Effector CD8-positive, alpha-beta T cell (primary cell): ENCODE measurements at places on chromosomes 6 and 20.

- DNase-seq: no peak
Measured at GRCh38 chr20:5630071-5630470, 120.1 kb upstream of the SHLD1 start.

DNA sequence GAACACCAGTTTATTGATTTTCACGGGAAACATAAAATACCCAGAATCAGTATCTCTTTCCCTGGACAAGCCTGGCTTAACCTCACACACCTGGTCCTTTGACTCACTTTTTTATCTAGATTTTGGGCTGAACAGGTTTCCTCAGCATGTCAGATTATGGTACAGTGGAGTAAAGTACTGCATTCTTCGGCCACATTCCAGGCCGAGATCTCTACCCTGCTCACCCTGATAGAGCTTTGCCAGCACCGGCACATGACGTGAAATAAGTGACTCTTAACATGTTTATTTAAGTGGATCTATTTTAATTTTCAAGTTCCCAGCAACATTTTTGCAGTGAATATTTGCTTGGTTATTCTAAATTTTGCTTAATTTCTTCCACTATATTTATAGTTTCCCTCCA lies 79.0 kb upstream of the POPDC3 start:
- DNase-seq: no peak

DNA sequence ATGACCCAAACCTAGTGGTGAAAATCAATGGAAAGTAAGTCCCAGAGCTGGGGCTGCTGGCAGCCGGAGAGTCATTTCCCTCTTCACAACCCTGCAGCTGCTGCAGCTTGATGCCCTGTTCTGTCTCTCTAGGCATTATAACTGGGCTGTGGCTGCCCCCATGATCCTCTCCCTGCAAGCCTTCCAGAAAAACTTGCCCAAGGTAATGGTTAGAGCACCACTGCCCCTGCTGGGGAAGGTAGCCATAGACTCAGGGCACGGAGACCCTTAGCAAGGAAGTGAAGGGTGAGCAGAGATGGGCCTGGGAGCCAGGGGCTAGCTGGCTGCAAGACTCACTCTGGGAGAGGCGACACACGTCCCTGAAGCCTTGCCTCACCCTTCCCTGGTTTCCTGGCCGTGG lies 12.0 kb downstream of the LPIN3 start:
- DNase-seq: no peak

DNA sequence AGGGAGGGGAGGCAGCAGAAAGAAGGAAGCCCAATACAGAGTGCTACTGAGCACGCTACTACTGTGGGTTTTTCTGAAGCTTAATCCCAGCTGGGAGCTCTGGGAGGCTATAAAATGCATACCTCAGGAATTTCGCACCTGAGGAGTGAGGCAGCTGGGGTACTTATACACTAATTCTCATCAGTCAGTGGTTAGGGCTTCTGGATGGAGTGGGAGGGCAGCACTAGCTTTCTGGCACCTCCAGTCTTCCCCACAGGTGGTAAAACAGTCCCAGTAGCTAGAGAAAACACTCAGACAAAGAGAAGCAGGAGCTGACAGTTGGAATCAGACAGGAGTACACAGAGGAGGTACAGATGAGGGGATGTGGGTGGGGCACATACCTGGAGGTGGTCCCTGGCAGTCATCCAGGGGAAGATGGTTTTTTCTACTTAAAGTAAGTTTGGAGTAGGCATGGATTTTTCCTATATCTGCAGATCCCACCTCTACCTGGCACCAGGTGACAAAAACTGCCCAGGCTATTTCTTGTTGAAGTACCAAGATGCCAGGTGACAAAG lies 37.8 kb downstream of the CPXM1 start:
- DNase-seq: no peak

GRCh38 chr20:8568075-8568474 lies 436.0 kb downstream of the PLCB1 start:
- DNase-seq: no peak

GRCh38 chr6:16757332-16757731 lies 3.9 kb downstream of the ATXN1 start:
- no peak for DNase-seq

DNA sequence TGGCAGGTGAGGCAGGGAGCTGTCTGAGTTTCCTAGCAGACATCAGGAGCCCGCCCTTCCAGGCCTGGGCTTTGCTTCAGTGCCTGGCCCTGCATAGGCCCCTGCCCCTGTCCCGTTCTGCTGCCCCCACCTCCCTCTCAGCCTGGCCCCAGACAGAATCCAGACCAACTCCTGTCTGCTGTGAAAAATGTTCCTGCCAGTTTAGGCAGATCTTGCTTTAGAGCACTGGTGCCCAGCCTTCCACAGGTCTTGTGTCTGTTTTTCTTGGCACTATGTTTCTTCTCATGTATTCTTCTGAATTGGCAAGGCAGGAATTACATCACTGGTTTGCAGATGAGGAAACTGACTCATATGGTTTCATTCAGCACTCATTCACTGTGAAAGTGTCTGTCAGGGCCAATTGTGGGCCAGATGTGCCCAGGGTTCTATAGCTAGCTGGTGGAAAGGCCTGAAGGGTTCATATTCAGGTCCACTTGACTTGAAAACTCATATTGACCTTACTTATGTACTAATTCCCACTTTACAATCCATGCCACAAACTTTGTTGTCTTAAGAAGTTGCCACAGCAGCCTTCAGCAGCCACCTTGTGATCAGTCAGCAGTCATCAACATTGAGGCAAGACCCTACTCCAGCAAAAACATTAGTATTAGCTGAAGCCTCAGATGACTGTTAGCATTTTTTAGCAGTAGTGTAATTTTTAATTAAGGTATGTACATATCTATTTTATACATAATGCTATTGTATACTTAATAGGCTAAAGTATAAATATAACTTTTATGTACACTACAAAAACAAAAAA lies 40.5 kb downstream of the HLA-F start:
- DNase-seq: no peak

DNA sequence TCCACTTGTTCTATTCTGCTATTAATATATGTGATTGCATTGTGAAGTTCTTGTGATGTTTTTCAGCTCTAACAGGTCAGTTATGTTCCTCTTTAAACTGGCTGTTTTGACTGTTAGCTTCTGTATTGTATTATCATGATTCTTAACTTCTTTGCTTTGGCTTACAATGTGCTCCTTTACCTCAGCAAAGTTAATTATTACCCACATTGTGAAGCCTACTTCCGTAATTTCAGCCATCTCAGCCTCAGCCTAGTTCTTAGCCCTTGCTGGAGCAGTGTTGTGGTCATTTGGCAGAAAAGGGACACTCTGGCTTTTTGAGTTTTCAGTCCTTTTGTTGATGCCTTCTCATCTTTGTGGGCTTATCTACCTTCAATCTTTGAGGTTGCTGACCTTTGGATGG lies 440.2 kb downstream of the TBC1D32 start:
- no peak for DNase-seq

DNA sequence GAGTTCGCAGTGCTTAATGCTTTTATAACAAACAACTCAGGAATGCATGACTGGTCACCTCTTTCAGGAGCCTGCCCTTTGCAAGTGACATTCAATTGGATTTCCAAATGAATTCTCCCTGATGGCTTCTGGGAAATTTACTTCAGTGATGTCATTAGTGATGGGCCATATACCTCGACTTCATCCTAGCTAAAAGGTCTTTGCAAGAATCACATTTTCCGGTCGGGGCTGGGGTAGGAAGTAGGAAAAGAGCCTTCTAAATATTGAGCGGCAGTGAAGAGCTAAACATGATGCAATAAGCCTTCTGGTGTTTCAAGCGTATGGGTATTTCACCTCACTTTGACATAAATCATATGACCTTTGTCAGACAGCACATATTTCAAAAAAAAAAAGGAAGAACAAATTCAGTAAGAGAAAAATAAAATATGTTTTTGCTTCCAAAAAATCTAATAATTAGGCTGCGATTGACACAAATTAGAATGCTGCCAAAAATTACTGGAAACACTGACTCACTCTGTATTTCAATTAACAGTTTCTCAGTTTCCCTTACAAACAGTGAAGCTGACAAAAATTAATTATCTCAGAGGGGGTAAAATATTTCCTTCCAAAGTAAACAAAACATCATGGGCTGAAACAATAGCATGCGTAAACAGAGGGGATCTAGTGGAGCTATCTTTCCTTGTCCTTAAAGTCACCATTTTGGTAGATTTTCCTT lies 39.8 kb downstream of the ADTRP start:
- no peak for DNase-seq

GRCh38 chr6:53504512-53504911 lies 40.4 kb downstream of the GCLC start:
- no peak for DNase-seq

- no peak for DNase-seq
Measured at GRCh38 chr6:11683871-11684270, 94.7 kb downstream of the ADTRP start.

DNA sequence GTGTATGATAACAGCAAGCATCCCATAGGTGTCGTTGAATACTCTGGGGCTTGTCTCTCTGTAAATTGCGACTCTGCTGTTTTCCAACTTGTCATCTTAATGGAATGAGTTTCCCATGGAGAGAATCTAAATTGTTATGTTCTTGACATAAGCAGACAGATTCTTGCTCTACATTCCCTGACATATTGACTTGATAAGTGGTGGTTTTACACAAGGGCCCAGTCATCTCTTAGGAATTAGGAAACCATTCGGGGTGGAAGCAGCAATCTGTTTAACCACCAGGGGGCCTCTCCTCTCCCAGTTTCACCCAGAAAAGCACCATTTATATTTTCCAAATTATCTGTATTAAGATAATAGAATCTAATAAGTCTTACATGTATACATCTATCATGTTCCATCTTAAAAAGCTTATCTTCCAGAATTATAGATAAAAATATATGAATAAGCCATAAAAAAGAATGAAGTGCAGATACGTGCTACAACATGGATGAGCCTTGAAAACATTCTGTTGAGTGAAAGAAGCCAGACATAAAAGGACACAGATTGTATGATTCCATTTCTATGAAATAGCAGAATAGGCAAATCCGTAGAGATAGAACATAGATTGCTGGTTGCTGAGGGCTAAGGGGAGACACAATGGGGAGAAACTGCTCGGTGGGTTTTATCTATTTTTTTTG lies 23.1 kb upstream of the MROH8 start:
- no peak for DNase-seq

DNA sequence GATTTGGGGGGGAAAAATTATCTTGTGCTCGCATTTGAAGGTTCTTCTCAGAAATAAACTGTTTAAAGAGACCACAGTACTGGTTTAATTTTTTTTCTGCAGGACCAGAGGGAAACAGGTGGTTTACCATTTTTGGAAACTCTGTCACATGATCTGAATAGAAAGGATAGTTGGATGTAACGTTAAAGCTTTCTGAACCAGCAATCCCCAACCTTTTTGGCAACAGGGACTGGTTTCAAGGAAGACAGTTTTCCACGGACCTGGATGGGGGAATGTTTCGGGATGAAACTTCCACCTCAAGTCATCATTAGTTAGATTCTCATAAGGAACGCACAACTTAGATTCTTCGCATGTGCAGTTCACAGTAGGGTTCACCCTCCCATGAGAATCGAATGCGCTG lies 50.4 kb downstream of the MCM8 start:
- DNase-seq: no peak

DNA sequence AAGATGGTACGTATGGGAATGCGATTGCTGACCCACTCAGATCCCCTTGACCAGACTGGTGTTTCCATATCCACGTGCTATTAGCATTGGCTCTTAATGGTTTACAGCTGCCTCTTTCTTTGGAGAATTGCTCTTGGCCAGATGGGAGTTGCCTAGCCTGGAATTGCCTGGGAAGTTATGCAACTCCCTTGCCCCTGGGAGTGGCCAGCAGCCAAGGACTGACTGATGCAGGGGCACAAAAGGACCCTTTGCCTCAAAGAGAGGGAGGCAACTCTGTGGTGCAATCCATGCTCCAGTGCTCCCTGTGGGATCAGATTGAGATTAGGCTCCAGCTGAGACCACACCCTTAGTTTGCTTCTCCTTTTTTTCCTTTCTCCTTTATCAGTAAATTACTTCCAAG lies 203.5 kb upstream of the JAG1 start:
- DNase-seq: no peak

DNA sequence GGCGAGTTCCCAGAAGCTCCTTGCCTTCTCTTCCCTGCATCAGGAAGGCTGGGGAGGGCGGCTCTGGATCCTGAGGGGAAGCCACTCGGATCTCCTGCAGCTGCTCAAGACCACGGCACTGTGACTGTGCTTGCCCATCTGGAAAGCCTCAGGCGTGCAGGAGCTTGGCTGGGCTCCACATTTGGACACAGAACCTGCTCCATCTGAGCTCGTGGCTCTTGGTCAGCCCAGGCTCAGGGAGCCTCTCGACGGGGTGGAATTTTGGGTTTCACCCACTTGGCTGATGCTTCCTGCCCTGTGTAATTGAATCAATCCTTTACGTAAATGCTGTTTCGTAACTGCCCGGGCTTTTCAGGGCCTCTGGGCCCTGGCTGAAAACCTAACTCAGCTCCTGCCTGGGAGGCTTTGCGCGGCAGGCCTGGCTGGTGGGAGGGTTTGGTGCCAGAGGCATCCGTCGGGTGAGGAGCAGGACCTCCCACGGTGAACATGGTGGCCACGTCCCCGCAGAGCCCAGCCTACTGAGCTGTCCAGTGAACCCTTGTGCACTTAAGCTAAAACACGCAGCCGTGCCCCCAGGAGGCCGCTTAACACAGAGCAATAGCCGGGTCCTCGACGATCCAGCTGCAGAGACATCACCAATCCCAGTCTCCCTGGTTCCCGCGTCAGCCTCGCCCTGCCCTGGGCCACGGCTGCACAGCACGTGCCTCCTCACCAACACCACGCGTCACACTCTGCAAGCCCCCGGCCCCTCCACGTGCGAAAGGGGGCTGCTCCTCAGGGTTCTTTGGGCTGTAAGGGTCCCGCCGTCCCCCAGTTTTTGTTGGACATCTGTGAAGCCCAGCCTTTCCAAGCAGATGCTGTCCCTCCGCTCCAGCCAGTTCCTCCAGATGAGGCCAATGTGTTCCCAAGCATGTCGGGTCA lies 241.0 kb downstream of the DLL1 start:
- no peak for DNase-seq

- DNase-seq: no peak
Measured at GRCh38 chr6:41966214-41966920, 24.8 kb upstream of the CCND3 start.

GRCh38 chr6:144462058-144462457 lies 176.9 kb downstream of the UTRN start:
- DNase-seq: no peak

DNA sequence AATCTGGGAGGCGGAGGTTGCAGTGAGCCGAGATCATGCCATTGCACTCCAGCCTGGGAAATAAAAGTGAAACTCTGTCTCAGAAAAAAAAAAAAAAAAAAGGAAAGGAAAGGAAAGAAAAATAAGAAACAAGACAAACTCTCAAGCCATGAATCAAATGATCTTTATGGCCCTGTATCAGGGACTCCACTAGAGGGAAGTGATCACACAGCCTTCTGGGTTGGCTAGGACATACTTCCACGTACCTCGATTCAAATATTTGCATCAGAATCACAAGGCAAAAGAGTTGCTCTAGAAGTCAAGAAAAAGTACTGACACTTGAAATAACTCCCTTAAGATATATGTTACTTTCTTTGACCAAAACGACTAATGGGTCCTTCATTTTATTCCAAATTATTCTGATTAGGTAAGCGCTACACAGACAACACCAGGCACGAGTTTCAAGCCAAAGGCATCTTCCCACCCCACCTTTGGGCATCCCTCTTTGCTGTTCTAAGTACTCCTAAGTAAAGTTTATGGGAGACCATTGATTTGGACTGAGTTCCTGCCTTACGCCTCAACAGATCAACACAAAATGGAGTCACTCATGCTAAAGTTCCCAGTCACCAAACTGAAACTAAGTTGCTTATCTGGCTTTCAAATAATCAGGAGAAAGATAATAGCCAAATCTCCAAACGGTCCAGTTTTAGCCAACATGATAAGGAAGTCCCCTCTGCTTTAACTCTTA lies 77.5 kb upstream of the NT5E start:
- no peak for DNase-seq
